Stimulated activated naive CD4-positive, alpha-beta T cell (primary cell): ENCODE measurements at places on chromosomes 3 and 15.

DNA sequence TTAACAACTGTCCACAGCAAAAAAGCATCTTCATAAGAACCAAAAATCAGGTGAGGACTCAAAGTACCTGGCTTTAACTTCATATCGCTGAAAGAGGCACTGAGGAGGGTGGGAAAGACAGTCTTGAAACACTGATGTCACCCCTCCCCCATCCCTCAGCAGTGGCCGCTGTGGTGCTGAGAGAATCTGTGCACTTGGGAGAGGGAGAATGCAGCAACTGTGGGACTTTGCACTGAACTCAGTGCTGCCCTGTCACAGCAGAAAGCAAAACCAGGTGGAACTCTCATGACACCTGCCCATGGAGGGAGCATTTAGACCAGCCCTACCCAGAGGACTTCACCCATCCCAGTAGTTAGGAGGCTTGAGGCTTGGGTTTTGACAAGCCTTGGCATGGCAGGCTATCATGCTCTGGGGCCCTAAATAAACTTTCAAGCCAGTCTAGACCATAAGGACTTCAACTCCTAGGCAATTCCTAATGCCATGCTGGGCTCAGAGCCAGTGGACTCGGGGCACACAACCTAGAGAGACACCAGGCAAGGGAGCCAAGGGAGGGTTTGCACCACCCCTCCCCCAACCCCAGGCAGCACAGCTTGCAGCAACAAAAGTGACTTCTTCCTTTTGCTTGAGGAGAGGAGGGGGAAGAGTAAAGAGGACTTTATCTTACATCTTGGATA is 6.1 kb upstream of the ZSCAN2 start:
- DNase-seq: no peak

- no peak for DNase-seq
Observed at GRCh38 chr3:144737281-144737680, 765.7 kb downstream of the DIPK2A start.

- no peak for DNase-seq
Observed at GRCh38 chr3:75951941-75952340, 166.6 kb upstream of the ZNF717 start.

GRCh38 chr15:35810007-35810406 is 264.0 kb upstream of the DPH6 start:
- no peak for DNase-seq

GRCh38 chr3:142896996-142897395 is 8.1 kb upstream of the PCOLCE2 start:
- no peak for DNase-seq

DNA sequence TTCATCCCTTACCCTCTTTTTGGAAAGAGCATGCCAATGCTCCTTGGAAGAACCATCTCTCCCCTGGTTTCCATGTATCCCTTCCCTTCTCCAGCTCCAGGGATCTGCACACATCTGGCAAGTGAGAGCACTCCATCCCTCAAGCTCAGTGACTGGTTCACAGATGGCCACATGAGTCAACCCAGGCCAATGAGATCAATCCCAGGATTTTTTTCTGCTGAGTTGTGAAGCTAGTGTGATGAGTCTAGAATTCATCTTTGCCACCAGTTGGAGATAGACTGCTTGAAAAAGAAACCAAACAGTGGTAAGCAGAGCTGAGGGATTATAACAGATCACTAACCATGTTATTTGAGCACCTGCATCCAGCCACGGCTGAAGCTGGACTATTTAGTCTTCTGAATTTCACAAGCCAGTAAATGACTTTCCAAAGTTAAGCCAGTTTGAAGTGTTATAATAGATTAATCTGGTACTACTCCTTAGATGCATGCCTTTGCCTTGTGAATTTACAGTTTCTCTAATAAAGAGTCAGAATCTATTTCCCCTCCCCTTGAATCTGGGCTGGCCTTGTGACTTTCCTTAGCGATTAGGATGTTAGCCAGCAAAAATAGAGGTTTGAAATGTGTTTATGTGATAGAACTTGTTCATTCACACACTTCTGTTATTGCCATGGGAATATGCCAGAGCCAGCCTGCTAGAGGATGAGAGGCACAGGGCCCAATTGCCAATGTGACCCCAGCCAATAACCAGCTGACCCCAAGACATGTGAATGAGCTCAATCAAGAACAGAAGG is 159.8 kb downstream of the WNT5A start:
- no peak for DNase-seq

DNA sequence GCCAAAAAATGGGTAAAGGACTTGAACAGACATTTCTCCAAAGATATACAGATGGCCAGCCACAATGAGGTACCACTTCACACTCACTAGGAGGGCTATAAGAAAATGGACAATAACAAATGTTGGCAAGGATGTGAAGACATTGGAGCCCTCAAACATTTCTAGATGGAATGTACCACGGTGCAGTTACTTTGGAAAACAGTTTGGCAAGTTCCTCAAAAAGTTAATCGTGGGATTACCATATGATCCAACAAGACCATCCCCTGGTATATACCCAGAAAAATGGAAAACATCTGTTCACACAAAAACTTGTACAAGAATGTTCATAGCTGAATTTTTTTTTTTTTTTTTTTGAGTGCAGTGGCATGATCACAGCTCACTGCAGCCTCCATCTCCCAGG is 15.9 kb upstream of the HRH1 start:
- DNase-seq: no peak

DNA sequence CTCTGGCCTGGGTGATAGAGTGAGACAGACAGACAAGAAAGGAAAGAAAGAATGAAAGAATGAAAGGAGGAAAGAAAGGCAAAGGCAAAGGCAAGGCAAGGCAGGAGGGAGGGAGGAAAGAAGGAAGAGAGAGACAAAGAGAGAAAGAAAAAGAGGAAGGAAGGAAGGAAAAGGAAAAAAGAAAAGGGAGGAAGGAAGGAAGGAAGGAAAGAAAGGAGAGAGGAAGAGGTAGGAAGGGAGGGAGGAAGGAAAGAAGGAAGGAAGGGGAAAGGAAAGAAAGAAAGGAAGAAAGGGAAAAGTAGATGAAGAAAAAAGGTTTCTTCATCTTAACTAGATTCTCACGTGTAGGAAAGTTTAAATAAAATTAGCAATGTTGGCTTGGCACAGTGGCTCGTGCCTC is 142.2 kb downstream of the GREM1 start:
- no peak for DNase-seq

DNA sequence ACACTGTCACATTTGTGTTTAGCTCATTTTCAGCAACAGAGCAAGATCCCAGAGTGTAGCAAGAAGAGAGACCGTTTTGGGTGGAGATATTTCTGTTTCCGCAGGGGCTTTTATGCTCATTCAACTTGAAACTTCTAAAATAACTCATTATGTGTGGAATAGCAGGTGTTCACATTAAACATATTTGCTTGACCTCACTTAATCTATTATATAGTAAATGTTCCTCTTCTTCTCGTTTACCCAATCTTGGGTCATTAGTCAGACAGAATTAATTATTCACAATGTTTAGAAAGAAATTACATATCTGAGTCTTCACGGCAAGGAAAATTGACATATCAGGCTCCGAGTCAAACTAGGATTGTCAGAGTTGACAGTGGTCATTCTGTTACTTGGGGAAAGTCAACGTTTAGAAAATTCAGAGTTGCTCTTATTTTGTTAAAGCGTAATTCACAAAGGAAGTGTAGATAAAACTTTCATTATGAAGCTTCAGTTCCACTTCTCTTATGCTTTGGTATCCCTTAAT is 222.9 kb downstream of the TPRG1 start:
- no peak for DNase-seq

DNA sequence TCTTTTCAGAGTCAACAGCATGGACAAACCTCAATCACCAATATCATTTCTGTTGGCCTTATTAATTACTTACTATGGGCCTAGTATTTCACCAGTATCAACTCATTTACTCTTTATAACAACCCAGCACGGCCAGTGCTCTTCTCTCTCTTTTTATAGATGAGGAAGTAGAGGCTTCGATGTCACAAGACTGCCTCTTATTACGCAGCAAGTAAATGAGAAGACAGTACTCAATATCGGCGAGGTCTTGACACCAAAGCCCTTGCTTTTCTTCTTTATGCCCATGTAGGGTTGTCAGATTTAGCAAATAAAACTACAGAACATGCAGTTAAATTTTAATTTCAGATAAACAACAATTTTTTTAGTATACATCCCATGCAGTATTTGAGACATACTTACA is 99.0 kb upstream of the KCNMB2 start:
- no peak for DNase-seq
